GM04503 (cell line): ENCODE measurements at places on chromosomes 2 and 18.

DNA sequence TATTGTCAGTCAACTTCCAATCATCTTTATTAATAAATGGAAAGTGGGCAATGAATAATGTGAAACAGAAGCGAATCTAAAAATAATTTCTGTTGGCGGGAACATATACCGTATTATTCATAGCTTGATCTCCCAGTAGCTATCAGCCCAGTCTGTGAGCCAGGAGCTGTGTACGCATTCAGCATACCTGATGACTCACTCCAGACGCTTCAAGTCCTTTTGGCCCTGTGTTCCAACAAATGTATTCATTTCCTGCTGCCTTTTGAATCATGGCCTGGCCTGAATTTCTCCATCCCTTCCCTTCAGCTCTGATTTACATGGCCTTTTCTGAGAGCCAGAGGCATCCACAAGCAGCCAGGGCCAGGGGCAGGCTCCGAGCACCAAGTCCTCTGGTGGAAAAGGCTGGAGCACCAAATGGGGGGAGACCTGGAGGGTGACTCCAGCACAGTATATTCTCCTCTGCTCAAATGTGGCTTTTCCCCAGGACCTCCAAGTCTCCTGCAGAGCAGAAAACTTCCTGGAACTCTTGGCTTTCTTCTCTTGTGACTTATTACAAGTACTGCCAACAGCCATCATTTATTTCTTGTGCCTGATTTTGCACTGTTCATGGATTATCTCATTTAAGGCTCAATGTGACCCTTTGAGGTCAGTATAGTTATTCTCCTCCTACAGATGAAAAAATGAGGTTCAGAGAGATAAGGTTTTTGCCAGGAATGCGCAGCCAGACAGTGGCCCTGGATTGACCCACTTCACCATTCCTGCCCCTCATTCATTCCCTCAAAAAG lies 108.7 kb downstream of the EN1 start:
- DNase-seq, result peak; percentile 94

- DNase-seq, result no peak
Measured at GRCh38 chr2:217113491-217113890, 253.6 kb upstream of the TNP1 start.

DNA sequence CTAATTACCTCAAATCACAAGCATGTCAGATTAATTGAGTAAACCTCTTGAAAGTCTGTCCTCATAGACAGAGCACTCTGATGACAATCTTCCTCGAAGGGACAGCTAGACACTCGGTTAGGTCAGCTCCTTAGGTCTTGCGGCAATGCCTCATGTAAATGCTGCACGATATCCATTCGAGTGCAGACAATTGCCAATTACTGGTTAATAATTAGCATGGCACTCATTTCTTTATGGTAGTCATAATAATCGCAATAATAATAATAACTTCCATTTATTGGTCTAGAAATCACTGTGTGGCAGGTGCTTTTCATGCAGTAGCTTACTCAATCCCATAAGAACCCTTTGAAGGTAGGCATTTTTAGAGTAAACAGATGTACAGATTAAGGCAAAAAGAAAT lies 44.7 kb upstream of the DSC1 start:
- DNase-seq, result no peak

DNA sequence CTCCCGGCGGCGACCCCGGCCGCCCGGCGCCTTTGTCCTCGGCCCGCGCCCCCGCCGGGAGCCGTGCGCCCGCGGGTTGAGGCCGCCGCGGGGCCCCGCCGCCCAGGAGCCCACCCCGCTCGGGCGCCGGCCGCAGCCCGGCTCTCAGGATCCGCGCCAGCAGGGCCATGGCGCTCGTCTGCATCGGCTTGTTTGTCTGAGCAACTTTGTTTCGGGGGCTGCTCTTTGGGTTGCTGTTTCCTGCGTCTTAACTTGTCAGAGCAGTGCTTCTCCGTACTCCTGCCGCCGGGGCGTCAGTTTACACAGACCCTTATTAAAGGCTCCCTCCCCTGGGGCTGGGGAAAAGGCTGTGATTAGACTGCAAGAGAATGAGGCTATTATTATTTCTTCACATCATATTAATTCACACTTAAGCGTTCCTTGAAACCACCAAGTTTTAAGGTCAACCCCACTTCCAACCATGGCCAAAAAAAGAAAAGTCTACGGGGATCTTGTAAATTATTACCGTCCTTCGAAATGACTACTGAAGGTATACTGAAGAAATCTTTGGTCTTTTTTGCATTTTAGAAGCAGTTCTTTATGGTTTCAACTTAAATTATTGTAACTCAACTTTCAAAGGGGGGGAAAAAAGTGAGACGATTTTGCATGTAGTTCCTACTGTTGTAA lies at the start of gene CYP27C1:
CYP27C1 (minus strand) TSS at position 198 of the 666 bp plus-strand sequence; CDS start at position 169, 29 bp downstream.
- no peak for DNase-seq

DNA sequence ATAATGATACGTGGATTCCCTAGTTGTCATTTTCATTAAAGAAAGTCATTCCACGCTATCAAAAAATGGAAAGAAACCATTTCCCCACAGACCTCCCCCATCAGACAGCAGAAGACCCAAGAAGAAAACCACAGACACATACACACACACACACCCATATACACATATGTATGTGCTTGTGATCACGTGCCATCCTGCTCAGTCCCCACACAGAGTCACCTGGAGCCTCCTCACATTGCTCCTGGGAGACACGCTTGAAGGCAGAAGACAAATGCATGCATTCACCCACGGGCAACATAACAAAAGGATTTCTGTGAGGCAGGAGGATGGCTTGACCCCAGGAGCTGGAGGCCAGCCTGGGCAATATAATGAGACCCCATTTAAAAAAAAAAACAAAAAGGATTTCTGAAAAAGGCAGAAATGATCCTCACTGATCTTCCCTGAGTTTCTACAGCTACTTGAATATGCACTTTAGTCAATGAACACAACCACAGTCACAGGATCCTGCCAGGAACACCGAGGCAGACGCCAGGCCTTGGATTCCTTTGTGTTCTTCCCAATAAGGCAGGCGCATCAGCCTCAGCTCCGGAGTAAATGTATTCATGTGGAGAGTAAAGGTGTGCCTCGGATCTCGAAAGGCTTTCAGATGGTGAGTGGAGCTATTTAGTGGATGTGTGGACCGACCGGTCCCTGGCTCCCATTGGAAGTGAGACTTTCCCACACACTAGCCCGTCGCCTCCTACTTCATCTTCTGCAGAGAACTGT lies 21.0 kb downstream of the TGFBRAP1 start:
- no peak for DNase-seq

GRCh38 chr18:35827903-35828275 lies 144.6 kb upstream of the RMP24 start:
- no peak for DNase-seq
